ENCODE measurements at places on chromosomes 12 and 14.

DNA sequence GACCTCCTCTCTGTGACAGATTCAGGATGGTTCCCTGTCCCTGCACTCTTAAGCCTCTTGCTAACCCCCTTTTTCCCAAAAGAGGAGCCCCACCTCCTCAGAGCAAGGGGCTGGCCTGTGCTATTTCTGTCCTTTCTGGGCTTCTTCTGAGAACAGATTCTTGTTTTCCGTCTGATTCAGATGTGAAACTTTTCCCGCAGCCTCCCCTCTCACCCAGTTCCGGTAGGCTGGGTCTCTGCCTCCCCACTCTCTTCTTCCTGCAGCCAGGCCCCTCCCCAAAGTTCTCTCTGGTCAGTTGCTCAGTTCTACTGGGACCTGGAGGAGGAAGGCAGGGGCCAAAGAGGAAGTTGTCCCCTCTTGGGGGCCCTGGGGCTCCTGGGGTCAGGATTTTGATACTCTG, 11.8 kb downstream of the PDE1B start:
- no peak for DNase-seq

GRCh38 chr12:52186118-52186840, 5.5 kb downstream of the KRT80 start:
- DNase-seq = no peak

DNA sequence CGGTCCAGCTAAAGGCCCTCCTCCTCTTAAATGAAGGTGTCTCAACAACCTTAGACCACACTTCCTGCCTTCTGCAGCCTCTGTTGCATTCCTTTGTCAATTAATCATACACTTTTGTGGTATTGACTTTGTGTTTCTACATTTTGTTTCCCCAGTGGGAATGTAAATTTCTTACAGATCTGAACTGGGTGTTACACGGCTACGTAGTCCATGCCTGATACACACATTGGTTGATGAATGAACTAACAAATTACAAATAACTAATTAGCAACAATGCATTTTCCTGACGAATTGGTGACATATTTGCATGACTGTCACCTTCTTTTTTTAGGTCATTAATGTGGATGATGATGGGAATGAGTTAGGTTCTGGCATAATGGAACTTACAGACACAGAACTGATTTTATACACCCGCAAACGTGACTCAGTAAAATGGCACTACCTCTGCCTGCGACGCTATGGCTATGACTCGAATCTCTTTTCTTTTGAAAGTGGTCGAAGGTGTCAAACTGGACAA, 15.2 kb upstream of the CCT2 start:
- no peak for DNase-seq

DNA sequence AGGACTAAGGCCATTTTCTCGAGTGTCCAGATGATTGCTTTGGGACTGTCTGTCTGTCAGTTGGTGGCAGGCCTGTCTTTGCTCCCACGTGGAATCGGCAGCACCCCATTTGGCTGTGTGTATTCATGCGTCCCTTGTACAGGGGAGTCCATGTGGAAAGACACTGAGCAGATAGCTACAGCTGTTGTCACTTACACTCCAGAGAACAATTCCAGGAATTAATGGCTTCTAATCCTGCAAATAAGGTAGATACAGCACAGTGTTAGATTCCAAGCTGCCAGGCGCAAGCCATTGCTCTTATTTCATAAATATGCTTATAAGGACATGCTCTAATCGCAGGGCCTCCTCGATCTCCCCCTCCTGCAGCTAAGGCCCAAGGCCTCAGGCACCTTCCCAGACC, 208.8 kb downstream of the VRK1 start:
- DNase-seq = no peak

- DNase-seq = no peak
Observed at GRCh38 chr14:41167040-41167439, 439.6 kb upstream of the LRFN5 start.

DNA sequence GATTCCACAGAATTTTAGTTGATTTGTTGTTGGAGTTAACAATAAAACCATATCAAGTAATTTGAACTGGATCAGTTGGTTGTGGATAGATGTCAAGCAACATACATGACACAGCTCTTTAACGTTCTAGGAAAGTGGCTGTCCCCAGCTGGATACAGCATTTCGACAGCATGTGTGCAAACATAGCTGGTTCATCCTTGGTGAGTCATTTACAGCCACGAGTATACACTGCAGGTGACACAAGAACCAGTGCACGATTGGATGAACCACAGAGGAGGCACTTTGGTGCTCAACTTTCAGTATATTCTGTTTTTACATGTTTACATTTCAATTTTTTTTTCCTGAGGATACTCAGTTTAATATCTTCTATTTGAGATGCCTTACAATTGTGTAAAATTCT, 242.4 kb downstream of the TMEM117 start:
- DNase-seq = no peak

GRCh38 chr12:113302886-113303640, 31.8 kb downstream of the SLC8B1 start:
- no peak for DNase-seq

DNA sequence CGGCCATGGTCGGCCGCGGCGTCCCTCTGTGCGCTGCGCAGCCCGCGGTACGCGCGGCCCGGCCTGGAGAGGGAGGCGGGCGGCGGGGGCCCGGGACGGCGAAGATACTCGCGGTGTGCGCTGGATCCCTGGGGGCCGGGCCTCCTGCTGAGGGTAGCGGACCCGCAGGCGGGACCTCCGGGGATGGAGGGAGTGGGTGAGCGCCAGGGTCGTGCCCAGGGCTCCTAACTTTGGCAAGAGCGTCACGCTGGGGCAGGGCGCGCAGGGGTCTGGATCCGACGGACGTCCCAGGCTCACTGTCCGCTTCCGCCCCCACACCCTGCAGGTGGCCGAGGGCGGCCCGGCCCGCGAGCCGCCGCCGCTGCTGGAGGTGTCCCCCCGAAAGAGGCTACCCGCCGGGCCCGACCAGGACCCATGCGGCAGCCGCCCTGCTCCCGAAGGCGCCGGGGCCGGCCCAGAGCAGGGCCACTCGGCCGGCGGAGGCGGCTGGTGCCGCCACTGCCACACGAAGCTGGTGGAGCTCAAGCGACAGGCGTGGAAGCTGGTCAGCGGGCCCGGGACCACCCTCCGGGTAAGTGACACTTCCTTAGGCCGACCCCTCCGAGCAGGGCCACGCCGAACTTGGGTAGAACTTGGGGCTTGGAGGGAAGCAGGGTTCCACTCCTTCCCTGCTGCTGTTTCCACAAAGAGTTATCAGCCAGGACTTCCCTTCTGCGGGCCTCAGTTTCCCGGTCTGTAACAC, 502 bp downstream of the KIF26A start:
- no peak for DNase-seq

DNA sequence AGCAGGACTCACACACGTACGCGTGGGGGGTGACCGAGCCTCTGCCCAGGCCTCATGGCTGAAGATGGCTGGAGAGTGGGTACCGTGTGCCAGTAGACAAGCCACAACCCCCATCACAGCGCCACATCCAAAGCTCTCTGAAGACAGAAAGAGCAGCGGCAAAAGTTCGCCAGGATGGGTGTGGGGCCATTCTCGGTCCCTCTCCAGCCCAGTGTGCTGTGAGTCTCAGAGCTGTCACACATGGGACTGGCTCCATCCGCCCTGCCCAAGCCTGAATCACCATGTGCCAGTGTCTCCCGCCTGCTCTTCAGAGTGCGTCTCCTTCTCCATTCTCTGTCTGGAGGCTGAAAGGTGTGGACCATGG, 5.7 kb downstream of the TMEM179 start:
- no peak for DNase-seq

DNA sequence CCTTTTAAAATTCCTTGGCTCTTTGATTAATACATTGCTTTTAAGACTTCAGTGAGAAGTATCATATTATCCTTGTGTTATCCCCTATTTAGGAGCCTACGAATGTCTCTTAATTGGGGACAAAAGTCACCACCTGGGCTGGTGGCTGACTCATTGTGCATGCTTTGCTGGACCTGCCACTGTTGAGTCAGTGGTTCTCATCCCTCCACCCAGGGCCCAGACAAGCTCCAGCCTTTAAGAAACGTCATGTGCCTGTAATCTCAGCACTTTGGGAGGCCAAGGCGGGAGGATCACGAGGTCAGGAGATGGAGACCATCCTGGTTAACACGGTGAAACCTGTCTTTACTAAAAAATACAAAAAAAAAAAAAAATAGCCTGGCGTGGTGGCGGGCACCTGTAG, 57.9 kb downstream of the OTX2 start:
- DNase-seq = no peak

- DNase-seq = no peak
Observed at GRCh38 chr12:108822497-108823205, 34.7 kb downstream of the SSH1 start.

GRCh38 chr14:50082784-50083466, 33.4 kb downstream of the VCPKMT start:
- peak; percentile 83 for DNase-seq

- DNase-seq = no peak
Observed at GRCh38 chr12:59084511-59085375, 164.4 kb upstream of the LRIG3 start.

GRCh38 chr14:39232554-39233415, 930 bp upstream of the MIA2 start:
- no peak for DNase-seq

- no peak for DNase-seq
Observed at GRCh38 chr14:90810806-90811205, 5.4 kb downstream of the TTC7B start.

DNA sequence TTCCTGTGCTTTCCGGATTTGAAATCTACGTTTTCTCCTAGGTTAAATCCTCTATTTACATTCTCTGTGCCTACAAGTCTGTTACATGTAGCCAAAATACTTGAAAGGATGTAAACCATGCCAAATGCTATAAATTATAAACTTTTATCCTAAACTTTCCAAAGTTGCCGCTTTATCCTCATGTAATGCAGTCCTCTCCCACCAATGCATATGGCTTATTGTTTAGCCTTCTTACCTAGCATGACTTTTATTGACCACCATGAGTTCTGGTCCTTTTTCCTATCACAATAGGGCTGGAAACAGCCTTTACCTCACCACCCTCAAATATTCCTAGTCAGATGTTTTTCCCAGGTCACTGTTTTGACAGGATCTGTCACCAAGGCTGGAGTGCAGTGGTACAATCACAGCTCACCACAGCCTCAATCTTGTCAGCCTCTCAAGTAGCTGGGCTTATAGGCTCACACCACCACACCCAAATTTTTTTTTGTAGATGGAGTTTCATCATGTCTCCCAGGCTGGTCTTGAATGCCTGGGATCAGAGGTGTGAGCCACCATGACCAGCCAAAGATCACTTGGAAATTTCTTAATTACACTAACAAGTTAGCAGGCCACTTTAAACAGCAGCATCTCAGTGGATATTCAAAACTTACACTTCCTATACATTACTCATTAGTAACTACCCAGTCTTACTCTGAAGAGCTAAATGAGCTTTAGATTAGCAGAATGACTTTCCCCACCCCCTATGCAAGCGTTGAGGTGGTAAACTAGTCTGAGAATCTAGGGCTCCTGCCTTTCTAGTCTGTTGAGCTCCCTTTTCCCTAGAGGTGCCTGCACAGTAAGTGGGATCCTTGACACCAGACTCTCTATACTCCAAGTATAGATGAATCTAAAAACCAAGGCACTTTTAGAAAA, 4.1 kb downstream of the TUBA1B start:
- DNase-seq = no peak
